ENCODE measurements at places on chromosomes 2 and 18.

- no peak for DNase-seq
Measured at GRCh38 chr2:56801770-56802169, 618.0 kb downstream of the CCDC85A start.

DNA sequence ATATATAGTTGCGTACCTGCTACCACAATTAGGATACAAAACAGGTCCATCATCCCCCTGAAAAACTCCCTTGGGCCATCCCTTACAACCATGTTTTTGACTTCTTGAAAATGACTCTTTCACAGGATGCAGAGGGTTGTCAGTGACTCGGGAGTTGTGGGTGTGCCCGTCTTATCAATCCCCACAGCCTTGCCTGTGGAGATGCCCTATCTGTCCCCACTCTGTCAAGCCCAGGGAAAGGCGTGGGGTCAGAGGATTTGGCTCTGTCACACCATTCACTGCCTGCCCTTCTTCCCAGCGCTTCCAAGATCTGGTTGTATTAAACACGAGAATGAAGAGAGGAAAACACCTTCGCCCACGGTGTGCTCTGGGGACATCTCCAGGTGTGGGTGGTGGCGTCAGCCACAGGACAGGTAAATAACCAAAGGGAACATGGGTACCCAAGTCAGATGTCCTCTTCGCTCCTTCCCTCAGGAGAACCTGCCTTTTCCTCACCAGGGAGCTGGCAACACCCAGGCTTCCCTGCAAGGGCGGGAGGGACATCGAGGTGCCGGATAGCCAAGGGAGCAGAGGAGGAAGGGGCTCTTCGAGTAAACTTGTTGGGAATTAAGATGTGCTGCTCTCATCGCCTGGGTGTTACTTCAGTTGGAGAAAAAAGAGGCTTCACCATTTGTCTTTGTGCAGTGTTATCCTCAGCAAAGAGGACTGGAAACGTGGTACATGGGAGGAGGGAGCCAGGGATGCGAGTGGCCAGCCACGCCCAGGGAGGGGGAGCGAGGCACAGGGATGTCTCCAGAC, 100.3 kb downstream of the B3GNT2 start:
- no peak for DNase-seq

DNA sequence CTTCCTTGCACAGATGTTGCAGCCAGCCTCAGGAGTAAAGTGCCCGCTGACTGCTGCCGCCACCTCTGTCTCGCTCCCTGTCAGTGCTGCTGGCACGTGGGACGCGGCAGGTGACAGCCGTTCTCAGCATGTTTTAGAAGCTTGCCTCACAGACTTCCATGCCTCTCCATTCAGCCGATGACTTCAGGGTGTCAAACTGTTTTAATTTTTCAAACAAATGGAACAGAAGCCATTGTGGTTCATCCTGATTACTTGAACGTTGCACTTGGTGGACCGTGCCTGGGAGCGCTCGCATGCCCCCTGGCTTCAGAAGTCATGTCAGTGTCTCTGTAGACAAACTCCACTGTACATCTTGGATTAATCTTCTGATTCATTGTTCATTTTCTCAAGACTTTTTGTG, 62.7 kb upstream of the EML6 start:
- DNase-seq = no peak

GRCh38 chr2:48707466-48707865, 48.1 kb downstream of the LHCGR start:
- DNase-seq = no peak

All from activated naive CD4-positive, alpha-beta T cell treated with Interleukin-2 at 50 U/mL for 16 hours (primary cell).